D341Med (cell line): ENCODE measurements at places on chromosomes 7 and 10.

GRCh38 chr10:132510174-132510611, 27.4 kb upstream of the INPP5A start:
- peak; percentile 17 for DNase-seq

DNA sequence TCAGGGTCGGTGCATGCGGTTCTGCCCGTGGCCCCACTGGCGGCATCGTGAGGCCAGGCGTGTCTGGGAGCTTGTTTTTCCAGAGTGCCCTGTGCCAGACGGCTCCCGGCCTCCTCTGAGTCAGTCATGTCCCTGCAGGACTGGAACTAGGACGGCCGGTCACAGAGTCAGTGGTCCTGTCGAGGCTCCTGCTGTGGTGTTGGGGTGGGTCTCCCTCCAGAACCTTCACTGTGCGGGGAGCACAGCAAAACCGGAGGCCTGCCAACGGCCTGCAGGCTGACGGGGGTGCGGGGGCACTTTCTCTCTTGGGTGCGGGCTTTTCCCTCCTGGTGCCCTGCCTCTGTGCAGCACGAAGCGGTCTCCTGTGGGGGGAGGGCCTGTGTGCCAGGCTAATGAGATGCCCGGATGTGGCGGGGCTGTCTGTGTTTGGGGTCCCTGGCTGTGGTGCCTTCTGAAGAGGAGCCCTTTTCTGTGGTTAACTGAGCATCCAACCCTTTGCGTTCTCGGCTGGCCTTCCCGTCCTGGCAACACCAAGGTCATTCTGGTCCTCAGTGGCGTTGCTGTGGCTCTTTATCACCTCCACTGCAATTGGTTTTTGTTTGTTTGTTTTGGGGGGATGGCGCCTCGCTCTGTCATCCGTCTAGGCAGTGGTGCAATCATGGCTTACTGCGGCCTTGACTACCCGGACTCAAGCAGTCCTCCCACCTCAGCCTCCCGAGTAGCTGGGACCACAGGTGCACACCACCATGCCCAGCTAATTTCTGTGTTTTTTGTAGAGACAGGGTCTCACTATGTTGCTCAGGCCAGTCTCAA, 8.0 kb downstream of the GET4 start:
- DNase-seq, result no peak

GRCh38 chr10:18214691-18215563, 74.7 kb downstream of the CACNB2 start:
- DNase-seq, result peak; percentile 60

DNA sequence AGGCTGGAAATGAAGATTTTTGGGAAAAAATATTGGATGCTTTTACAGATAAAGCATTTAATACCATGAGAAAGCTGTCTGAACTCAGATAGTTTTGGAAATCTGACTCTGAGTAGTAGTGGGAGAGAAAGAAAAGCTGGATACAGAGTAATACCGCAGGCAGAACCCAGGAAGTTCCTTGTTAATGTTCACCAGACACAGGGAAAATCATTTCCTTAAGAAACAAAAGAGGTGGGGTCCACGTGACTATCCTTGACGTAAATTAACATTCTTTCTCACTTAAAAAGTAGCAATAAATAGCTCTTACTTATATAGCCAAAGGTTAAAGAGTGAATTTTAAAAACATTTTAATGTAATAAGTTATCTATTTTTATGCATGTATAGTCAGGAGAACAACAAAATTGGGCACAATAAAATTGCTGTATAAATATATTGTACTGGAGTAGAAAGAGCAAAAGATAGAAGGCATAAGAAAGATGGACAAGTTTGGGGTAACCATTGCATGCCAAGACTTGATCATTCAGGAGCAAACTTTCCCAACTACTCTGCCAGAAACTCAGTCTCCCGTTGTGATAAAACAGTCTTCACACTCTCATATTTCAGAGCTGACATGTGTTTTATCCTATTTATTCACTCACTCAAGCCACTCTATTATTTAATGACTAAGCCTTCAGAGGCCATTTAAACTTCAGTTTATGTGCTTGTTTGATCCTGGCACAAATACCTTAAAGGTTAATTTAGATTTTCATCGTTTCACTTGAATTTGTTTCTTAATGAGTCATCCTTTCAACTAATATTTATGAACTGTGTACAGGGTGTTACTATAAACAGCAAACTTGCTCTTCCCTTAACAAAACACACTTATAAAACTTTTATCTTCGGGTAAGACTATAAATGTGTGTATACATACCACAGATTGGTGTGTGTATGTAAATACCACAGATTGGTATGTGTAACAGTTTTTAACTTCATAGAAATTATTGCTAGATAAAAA, 143.1 kb downstream of the GNAI1 start:
- no peak for DNase-seq

DNA sequence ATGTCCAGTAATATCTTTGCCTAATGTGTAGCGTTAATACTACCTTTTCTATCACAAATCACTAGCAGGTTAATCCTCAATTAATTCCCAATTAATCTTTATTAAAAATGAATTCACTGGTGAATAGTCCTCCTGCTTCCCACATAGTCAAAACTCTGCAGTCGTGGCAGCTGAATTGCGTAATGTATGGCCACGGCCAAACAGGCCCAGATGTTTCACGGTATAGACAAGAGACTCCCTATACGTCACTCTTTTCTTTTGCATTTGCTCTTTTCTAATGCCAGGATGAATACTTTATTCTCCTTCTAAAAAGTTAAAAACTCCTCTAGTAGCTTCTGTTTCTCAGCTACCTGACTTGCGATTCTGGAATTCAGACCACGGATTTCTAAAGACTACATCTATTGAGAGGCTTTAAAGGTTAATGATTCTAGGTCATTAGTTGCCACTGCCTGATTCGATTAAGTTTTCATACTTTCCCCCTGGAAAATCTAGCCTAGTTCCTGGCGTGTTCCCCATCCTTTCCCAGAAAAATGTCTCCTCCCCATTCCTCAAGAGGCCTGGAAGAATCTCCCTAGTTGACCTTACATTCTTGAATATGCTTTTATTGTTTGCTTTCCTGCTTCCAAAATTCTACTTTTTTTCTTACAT, 16.9 kb downstream of the MEOX2 start:
- no peak for DNase-seq

GRCh38 chr10:83724471-83725241, 414.7 kb upstream of the GHITM start:
- no peak for DNase-seq
